T-helper 9 cell (primary cell): ENCODE measurements at places on chromosomes 1 and 21.

GRCh38 chr21:35006771-35007170, 42.3 kb downstream of the RUNX1 start:
- no peak for DNase-seq

- no peak for DNase-seq
Observed at GRCh38 chr1:171817511-171818265, 23.6 kb upstream of the DNM3 start.

DNA sequence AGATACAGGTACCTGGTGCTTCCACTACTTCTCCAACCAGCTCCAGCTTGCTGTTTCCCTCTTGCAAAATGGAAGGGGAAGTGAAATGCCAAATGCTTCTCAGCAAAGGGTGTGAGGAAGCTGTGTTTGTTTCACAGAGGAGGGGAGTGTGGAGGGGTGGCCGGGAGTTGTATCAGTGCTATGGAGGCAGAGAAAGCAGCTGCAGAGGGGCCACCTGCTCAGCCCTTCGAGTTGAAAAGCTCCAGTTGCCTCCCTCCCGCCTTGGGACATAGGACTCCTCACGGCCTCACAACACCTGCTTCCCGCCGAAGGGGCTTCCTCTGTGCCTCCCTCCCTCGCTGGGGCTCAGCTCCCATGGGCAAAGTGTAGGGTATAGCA, 12.1 kb upstream of the LINGO4 start:
- DNase-seq: no peak

GRCh38 chr1:2356911-2357845, 34.2 kb downstream of the MORN1 start:
- no peak for DNase-seq

DNA sequence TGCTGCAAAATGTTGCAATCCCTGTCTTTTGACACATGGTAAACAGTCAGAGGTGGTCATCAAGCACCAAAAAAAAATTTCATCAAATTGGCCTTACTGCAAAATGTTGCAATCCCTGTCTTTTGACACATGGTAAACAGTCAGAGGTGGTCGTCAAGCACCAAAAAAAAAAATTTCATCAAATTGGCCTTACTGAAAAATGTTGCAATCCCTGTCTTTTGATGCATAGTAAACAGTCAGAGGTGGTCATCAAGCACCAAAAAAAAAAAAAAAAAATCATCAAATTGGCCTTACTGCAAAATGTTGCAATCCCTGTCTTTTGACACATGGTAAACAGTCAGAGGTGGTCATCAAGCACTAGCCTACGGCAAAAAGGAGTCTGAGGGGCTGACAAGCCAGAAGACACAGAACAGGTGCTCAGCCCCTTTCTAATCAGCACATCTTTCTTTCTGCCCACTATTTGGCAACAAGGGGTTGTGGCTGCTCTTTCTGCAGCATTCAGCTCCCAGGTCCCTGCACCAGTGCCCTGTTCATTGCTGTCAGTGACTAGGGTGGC, 223.8 kb downstream of the KCNH1 start:
- no peak for DNase-seq

DNA sequence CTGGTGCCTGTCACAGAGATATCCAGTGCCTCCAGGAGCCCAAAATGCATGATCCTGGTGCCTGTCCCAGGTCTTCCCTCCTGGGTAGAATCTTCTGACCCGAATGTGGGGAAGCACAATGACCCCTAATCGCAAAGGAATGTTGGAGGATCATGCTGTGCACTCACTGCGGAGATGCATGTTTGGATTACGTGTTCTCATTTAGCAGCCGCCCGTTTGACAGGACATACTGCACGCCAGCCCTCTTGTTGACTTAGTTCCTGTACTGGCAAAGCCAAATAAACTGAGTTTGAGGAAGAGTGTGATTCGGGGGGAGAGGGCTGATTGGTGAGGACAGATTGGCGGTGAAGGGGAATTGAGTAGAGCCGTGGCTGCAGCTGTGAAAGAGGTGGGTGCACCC, 85.9 kb upstream of the SIM2 start:
- DNase-seq: no peak

DNA sequence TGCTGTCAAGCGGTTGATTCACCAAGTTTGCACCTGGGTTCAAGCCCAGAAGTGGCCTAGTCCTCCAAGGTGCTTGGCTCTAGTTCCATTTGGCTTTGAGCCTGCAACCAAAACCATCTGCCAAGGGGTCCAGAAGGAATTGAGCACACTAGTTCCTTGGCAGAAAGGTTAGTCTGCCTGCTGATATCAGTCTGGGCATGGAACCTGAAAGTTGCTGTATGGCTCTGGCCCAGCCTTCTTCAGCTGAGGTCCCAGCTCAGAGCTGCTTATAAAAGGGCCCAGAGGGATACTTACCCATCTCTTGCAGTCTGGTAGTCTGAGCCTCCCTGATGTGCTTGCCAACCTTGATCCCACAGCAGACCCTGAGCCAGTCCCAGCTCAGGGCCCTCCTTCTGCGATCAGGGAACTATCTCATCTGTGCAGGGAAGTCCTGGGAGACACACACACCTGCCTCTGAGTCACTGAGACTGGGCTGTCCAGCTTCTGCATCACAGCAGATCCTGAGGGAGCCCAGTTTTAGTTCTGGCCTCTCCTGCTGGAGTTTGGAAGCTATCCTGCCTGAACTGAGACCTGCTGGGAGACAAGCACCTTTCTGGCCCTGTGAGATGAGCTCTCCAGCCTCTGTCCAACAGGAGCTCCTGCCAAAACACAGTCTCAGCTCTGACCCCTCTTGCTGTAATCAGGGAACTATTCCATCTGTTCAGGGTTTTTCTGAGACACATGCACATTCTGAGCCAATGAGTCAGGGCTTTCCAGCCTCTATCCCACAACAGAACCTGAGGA, 75.8 kb downstream of the CTH start:
- DNase-seq: no peak

GRCh38 chr1:9273177-9273576, 19.5 kb upstream of the SPSB1 start:
- no peak for DNase-seq

DNA sequence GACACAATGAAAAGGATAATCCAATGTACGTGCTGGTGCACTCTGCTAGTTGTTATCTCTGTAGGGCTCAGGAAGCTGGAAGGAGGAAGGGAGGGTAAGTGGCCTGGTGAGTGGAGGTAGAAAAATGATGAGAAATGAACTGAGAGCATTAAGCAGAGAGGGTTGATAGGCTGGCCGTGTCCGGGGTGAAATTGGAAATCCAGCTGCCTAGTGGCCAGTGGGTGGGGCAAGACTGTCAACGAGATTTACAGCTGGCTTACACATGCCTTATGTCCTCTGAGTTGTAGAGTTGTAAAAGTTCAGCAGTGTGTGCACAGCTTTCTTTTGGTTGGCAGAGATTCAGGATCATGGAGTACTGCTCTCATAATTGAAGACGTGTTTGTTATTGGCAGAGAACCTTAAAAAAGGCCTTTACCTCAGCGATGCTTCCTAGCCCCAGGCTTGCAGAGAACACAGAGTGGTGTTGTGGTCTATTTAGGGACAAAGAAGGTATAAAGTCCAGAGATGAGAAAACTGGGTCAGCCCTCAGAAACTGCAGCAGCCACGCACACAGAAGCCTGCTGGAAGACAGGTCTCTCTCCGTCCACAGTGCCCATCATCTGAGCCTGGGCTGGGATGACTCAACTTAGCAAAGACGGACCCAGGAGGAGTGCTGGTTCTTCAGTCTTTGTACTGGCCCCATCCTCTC, 132.4 kb downstream of the EDEM3 start:
- no peak for DNase-seq

DNA sequence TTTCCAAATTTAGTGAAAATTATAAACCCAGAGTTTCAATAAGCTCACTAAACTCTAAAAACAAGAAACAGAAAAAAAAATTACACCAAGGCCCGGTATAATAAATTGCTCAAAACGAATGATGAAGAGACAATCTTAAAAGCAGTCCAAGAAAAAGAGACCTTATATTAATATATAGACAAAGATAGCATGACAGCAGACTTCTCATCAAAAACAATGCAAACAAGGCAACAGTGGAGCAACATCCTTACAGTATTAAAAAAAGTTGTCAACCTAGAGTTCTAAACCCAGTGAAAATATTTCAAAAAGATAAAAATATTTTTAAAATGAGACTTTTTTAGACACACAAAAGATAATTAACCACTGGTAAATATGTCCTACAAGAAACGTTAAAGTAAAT, 46.7 kb downstream of the KIFAP3 start:
- DNase-seq: no peak

- no peak for DNase-seq
Observed at GRCh38 chr1:196372896-196373536, 235.2 kb downstream of the KCNT2 start.

DNA sequence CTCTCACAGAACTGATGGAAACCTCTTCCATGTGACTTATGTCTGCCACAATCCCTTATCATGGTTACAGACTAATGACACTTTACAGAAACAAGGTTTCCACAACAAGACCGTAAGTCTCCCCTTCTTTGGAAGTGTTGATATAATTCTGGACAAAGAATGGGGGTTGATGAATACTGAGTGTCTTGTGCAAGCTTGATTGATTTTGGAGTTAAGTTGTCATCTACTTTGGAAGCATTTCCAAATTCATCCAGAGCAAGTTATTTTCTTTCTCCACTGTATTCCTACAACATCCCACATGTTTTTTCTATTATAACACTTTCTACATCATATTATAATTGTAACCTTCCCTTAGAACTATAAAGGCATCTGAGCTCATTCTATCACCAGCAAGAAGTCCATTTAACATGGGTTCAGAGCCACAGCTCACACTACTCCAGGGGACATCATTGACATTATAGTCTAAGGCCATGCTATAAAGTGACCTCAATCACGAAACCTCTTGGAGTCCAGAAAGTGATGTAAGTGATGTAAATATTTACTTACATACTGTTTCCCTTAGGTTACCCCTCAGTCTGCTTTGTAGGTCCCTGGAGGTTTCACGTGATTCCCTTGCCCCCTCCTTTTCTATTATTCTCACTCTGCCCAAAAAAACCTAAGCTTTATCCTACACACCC, 125.7 kb upstream of the PBX1 start:
- DNase-seq: no peak

GRCh38 chr1:65703853-65704252, 88.8 kb upstream of the PDE4B start:
- no peak for DNase-seq

- DNase-seq: no peak
Observed at GRCh38 chr1:220703305-220703704, 13.1 kb downstream of the C1orf115 start.

- peak; percentile 74 for DNase-seq
Observed at GRCh38 chr1:16187748-16188401, 24.6 kb downstream of the ARHGEF19 start.

GRCh38 chr1:215421744-215422143, 145.4 kb upstream of the KCTD3 start:
- DNase-seq: no peak

GRCh38 chr1:163570071-163570470, 248.3 kb downstream of the NUF2 start:
- DNase-seq: no peak

GRCh38 chr21:33640697-33641351, 717 bp downstream of the CRYZL1 start:
- DNase-seq: no peak

GRCh38 chr1:177340601-177341067, 169.9 kb downstream of the BRINP2 start:
- DNase-seq: no peak

- DNase-seq: no peak
Observed at GRCh38 chr1:220921498-220921897, 42.3 kb downstream of the HLX start.

GRCh38 chr1:10708757-10709156, 87.7 kb downstream of the CASZ1 start:
- DNase-seq: no peak

DNA sequence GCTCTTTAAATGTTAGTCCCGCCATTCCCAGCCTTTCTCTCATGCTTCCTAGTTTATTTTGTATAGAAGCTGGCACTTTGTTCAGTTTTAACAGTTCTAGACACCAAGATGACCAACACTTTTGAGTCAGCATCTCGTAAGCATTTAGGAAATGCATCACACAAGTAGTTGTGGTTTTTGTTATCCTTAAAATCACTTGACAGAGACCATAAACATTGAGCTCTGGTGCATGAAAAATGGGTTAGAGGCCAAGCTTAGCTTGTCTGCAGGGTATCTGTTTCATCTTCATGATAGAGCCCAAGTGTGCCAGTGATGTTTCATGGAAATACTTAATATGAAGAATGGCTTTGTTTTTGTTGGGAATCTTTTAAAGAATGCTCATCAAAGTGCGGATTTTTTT, 159.7 kb downstream of the DISP1 start:
- no peak for DNase-seq

DNA sequence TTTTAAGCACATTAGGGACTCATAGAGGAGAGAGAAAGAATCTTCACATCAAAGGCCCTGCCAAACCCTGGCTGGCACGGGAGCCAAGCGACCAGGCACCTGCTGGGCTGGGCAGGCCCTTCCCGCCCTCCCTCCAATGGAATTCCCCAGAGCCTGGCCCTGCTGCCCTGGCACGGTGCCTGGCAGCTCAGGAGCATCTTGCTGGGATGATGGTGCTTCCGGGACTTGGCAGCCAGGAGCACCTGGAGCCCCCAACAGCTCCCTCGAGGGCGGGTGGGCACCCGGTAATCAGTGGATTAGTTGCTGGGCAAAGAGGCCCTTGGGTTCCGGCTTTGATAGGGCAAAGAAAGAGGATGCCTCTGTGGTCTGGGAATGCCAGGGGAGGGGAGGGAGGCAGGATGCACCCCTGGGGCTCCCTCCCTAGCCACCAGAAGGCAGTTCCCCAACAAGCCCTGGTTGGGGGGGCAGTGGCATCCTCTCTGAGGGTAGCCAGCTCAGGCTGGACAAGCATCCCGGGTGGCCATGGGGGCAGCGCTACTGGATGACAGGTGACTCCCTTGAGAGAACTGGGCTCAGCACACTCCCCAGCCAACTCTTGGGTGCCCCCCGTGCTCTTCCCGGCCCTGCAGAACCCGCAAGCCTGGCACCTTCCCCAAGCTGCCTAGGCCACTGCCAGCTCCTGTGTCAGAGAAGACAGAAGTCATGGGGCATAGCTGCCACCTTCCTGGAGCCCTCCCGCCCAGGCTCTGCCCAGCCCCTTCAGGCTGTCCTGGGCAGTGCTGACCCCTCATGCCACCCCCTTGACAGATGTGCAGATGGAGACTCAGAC, 26.4 kb downstream of the KRTAP10-1 start:
- no peak for DNase-seq

- DNase-seq: no peak
Observed at GRCh38 chr1:22854688-22855565, 117.7 kb downstream of the LACTBL1 start.

- DNase-seq: no peak
Observed at GRCh38 chr1:20058531-20058930, 11.5 kb upstream of the PLA2G5 start.

GRCh38 chr1:21523297-21523813, 14.1 kb downstream of the ALPL start:
- DNase-seq: no peak

GRCh38 chr1:13513063-13513894, 524 bp downstream of the LRRC38 start:
- no peak for DNase-seq
